DMS153 (cell line): ENCODE measurements at places on chromosomes 1 and 21.
A peak's percentile ranks its signal among the peaks of the same experiment; 100 is the strongest.

DNA sequence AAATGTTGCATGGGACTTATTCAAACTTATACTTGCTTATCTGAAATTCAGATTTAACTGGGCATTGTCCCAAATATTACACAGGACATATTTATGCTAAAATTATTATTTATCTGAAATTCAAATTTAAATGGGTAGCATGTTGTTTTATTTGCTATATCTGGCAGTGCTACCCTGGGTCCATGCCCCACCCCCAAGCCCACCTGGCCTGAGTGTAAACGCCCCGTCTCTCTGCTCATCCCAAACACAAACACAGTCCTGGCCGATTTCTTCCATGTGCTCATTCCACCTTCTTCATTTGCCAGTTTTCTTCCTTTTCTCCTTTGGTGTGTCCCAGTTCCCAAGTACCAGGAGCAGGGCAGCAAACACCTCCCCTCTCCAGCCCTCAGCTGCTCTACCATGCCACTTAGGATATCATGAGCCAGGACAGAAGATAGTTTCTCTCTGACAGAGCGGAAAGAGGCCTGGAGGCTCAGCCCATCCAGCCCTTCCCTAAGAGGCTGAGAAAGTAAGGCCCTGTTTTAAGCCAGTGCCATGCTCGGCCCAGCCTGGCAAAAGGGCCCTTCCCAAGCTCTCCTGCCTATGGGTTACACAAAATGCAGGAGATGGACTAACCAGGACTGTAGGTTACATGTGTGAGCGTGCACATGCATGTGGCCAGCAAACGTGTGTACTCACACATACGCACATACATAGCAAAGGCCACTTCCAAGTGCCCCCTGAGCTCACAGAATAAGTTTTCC lies 69.5 kb downstream of the UBE2T start:
- no peak for DNase-seq

DNA sequence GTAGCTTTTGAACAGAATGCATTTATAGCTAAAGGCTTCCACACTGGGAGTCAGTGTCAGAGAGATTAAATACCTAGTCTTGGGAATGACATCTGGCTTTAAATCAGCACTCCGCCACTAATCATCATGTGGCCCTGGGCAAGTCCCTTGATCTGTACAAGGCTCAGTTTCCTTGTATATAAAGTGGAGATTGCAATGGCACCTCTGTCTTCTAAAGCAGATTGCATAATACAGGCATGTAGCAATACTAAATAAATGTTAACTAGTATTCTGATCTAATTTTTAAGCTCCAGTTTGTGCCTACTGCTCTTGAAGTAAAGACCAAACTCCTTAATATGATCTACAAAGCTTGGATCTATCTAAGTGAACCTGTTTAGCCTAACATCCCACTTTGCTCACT lies 249.4 kb downstream of the PLPP3 start:
- no peak for DNase-seq

- peak; percentile 87 for DNase-seq
These were observed 15.8 kb downstream of the SNX7 start for GRCh38 chr1:98677288-98677687.

GRCh38 chr1:224929335-224930237 lies at the start of gene DNAH14:
Gene DNAH14, plus strand, starts transcription at chr1:224929675. Its CDS starts 23,028 bp downstream, at chr1:224952703.
- DNase-seq: peak; percentile 82

DNA sequence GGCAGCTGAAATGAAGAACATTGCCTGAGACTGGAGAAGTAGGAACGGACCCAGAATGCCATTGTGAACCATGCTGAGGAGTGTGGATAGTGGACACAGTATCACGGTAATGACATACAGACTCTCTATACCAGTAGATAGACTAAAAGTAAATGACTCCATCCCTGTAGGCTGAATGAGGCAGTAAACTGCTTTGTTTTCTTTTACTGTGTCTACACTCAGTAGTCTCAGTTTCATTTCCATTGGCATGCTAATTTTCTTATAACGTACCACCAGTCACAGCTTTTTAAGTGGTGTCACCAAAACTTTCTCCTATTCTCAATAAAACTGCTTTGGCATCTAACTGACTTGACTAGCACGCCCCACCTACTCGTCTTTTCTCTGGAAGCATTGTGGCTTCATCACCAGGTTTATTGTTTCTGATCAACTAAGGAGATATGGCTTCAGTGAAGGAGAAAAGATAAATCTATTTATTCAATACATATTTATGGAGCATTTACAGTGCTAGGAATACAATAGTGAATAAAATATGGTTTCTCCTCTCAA lies 8.4 kb upstream of the ZNF697 start:
- no peak for DNase-seq

GRCh38 chr1:43368646-43369020 lies 822 bp upstream of the ELOVL1 start:
- no peak for DNase-seq

DNA sequence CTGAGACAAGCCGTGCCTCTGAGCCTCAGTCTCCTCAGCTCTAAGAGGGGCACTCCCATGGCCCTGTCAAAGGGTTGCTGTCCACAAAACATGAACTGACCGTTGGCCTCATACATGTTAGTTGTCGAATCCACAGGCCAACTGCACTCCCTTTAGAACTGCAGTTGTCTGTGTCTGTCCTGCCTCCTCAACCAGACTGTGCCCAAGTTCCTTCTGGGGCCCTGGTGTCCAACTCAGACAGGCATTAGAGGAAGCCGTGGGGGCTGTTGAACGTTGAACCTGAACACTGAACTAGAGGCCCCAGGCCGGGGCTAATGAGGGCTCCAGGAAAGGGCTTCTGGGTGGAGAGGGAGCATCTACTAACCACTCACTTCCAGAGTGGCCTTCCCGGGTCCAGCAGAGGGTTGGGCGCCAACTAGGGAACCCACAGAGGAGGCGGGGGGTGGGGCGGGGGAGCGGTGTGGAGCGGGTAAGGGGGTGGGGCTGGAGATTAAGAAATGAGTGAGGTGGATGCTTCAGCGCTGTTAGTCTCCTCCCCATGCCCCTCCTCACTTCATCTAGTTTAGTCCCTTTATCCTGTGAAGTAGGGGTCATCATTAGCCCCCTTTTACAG lies at the start of gene RAB42:
RAB42 (plus strand) TSS at position 558 of the 613 bp plus-strand sequence. CDS start 247 bp downstream, outside the sequence.
- no peak for DNase-seq
